ENCODE measurements at places on chromosomes 12 and 14. TPM values are rescaled to one million over a fixed set of nuclear protein-coding genes. Genes with fewer than 3 reads are reported as not detected.

OR4E2 gene
- total RNA-seq = not detected

DNA sequence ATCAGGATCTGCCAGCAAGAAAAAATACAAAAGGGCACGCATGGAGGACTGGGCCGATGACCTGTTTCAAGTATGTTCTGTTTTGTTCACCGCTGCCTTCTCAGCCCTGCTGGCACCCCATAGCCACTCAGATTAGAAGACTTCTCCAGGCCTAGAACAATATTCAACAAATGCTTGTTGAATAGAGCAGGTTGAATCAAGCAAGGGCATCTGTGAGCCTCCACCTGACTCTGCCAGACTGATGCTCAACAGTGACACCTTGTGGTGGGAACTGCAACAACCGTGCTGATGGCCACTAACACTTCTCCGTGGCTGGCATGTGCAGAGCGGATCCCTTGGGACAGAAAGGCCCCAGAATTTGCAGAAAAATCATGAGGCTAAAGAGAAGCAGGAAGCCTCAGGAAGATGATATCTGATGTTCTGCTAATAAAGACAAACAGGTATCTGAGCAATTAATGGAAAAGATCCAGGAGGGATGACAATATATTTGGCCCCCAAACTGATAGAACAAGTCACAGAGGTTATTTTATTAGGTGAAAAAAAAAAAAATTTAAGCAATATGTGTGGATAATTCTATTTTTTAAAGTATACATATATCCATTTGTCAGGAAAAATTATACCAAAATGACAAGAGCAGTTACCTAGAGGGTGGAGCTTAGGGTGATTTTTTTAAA is 114.3 kb downstream of the KSR2 start:
- no peak overlapping the region for H3K4me3 ChIP-seq
- peaks cover 2% of the 10 kb centered on the region for H3K27me3 ChIP-seq
- H3K4me1 ChIP-seq = peaks cover 6% of the 10 kb centered on the region

DNA sequence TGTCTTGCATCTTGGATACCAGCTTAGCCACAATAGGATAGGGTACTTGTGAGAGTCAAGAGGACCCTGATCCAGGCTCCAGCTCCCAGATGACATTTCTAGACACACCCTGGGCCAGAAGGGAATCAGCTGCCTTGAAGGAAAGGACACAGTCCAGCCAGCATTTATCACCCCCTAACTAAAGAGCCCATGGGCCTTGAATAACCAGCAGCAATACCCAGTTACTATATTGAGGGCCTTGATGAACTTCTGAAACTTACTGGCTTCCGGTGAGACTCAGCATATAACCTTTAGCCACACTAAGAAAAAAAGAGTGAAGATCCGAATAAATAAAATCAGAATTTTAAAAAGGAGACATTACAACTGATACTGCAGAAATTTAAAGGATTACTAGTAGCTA is 1135.4 kb downstream of the LRFN5 start:
- no peaks in the 10 kb centered on the region for H3K27me3 ChIP-seq
- no peaks in the 10 kb centered on the region for H3K4me1 ChIP-seq
- H3K27ac ChIP-seq = no peak overlapping the region
- DNase-seq = no peak

LRTM2 gene
- total RNA-seq = not detected

MUCL1 gene
- not detected for total RNA-seq

EIF2S3B gene
- 0.88 TPM for total RNA-seq

GPR135 gene
- 2.3 TPM for total RNA-seq

DNA sequence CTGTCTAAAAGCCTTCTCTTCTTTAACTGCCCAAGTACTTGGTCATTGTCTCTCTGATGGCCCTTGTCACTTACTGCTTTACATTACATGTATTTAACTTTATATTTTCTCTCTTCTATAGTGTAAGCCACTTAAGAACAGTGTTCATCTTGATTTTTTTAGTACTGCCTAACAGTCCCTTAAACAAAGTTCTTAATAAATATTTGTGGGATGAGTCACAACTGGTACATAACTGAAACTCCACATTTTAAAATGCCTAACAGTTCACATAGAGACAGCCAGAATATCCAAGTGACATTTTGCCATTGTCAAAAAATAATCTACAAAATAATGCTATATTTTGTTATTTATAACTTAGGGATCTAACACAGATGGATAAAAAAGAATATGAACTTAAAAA is 146.6 kb downstream of the STXBP6 start:
- H3K4me1 ChIP-seq = peaks cover 41% of the 10 kb centered on the region
- peak overlapping the region; percentile 55 for H3K27ac ChIP-seq
- H3K4me3 ChIP-seq = peak overlapping the region; percentile 50
- H3K36me3 ChIP-seq = peaks cover 7% of the 10 kb centered on the region
- peak; percentile 59 for DNase-seq

AQP2 gene
- total RNA-seq = not detected
